ENCODE measurements at places on chromosomes 2 and 18.

GRCh38 chr2:40315683-40316082 lies 136.2 kb downstream of the SLC8A1 start:
- DNase-seq = no peak

DNA sequence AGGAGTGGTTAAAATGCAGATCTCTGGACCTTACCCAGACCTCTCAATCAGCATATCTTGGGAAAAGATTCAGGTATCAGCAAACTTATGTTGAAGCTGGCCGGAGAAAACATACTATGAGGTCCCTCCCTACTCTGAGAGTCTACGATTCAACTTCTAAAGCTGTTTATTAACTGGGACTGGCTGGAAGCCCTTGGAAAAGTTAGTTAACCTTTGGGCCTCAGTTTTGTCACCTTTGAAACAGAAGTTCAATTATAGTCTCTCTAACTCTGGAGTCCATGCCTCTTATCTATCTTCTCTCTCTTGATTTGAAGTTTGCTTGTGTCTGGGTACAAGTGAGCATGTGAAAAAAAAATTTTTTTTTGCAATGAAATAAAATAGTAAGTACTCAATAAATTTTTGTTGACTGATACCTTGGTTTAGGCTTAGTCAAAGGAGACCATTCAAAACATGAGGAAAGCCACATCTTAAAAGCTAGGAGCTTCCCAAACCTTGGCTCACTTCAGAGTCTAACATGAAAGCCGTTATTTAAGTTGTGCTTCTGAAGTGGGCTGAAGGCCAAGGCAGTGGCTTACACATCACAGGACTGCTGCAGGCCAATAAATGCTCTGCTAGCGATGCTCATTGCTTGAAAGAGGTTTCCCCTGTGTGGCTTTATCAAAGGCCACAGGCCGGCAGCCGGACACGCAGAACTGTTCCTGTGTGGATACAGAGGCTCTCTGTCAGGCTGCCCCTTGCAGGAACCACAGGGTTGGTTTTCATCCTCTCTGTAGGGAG lies 110.6 kb upstream of the FAM136A start:
- DNase-seq = no peak

DNA sequence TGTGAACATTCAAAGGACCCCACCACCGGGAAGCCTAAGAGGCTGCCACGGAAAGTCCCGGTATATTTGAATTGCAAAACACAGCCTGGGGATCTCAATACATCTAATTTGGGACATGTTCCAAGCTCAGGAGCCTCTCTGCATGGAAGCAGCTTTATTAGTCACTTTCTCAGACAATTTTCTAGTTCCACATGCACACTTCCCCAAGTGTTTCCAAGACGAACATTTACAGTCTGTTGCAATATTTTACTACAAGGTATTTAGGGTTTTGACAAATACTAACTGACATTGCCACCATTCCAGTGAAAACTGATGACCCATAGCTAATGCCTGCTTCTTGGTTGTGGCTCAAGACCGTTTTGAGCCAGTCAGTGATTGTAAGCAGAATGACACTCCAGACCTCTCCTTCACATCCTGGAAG lies 145.3 kb downstream of the NCKAP5 start:
- no peak for DNase-seq

DNA sequence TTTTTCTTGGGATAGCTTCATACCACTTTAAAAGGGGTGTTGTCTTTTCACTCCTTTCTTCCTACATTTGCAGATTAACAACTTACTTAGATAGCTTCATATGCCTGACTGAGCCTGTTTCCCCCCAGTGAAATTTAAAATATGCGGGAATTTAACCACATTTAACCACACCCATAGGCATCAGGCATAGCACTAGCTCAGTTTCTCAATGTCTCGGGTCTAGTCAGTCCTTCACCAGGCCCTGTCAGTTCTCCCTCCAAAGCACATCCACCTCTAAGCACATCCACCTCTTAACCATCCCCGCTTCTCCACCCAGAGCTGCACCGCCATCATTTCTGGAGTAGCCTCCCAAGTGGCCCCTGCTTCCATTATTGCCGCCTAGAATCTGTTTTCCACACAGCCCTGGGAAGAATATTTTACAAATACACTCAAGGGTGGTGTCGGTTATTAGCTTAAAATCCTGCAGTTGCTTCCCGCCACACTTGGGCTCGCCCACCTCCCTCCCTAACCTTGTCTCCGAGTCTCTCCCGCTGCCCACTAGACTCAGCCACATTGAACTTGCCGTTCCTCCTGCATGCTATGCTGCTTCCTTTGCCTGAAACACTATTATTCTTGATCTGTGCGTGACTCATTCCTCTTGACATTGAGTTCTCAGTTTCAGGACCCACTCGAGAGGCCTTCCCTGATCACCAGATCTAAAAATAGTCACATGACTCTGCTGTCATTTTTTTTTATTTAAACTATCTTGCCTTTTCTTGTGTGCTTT lies 68.3 kb downstream of the SPTBN1 start:
- DNase-seq = no peak

- DNase-seq = no peak
Measured at GRCh38 chr2:153986488-153987229, 114.9 kb downstream of the GALNT13 start.

- DNase-seq = no peak
Measured at GRCh38 chr2:148039783-148040182, 18.9 kb downstream of the MBD5 start.

- no peak for DNase-seq
Measured at GRCh38 chr2:85878719-85879370, 9.9 kb downstream of the ST3GAL5 start.

DNA sequence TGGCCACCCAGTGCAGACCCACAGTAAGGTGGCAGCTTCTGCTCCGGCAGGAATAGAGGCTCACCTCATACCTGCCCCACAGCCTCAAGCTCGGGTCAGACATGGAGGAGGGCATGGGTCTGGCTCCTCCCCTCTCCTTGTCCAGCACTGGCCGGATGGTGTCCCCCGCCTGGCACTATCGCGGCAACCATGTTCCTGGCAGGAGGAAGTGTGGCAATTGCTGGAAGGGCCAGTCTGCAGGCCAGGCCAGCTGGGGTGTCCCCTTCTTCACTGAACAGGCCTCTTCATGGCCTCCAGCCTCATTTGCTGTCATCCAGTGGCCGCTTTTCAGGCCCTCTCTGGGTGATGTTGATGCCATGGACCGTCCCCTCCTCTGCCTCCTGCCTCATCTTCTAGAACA lies 41.4 kb upstream of the SMAD7 start:
- no peak for DNase-seq

GRCh38 chr2:12116228-12116750 lies 369.9 kb downstream of the LPIN1 start:
- no peak for DNase-seq

DNA sequence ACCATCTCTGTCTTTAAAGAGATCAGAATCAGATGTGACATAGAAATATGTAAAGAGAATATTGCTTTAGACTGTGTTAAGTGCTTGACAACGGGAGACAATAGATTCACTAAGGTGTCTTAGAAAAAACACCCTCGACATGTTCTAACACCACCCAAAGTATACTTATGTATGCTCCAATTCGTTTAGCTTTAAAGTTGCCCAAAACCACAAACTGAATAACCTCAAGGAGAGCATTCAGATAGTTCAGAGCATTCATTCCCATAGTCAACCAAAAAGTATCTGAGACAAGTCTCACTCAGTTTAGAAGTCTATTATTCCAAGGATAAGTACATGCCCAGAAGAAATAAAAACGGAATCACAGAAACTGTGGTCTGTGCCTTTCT lies 96.4 kb downstream of the KYNU start:
- no peak for DNase-seq

GRCh38 chr2:189613077-189613636 lies 32.6 kb upstream of the SLC40A1 start:
- DNase-seq = no peak
